ENCODE measurements at places on chromosomes 12 and 14.

DNA sequence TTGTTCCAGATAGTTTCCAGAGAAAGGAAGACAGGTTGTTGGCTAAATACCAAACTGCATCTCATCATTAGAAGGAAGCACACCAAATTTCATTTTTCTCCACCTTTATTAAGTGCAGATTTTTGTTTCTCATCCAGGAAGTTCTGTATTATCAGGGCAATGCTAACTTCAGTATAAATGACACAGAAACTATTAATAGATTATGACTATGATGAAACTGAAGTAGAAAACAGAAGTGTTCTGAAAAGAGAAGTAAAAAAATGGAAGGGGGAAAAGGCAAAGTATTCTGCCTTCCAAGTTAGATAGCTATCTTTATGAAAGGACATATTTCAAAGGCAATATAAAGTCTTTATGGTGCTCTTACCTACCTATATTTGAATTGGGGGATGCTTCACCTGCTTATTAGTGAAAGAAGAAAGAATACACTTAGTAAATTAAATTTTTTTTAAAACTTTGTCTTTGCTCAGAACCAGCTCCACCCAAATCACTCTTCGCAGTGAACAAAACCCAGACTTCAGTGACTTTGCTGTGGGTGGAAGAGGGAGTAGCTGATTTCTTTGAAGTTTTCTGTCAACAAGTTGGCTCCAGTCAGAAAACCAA, 223.9 kb downstream of the PTPRO start:
- no peak for DNase-seq

- no peak for DNase-seq
These were observed 19.0 kb upstream of the ANKRD9 start for GRCh38 chr14:102528431-102529170.

- DNase-seq, result no peak
These were observed 249.2 kb downstream of the NELL2 start for GRCh38 chr12:44626883-44627282.

DNA sequence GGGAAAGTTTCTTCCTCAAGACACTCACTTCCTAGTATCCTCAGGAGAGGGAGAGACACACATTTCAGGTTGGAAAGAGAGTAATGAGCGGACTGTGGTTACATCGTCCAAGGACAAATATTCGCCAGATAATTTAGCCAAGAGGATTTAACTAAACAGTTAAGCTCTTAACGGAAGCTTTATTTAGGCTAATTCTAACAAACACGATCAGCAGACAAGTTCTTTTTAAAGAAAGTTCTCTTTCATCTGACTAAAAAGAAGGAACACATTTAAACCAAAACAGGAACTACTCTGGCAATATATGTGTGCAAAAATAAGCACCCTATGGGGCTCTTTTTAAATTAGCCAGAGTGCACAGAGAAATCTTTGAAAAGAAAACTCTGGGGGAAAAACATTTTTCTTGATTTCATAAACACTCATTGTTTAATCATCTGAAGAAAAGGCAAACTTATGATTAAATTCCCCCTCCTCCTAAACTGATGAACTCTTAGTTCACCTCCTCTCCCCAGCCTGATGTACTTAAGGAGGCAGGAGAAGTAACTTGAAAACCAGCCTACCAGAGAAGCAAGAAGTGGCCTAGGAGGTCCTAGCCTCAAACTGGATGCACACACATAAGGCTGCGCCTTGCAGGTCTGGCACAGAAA, 13.3 kb upstream of the BTG1 start:
- no peak for DNase-seq

DNA sequence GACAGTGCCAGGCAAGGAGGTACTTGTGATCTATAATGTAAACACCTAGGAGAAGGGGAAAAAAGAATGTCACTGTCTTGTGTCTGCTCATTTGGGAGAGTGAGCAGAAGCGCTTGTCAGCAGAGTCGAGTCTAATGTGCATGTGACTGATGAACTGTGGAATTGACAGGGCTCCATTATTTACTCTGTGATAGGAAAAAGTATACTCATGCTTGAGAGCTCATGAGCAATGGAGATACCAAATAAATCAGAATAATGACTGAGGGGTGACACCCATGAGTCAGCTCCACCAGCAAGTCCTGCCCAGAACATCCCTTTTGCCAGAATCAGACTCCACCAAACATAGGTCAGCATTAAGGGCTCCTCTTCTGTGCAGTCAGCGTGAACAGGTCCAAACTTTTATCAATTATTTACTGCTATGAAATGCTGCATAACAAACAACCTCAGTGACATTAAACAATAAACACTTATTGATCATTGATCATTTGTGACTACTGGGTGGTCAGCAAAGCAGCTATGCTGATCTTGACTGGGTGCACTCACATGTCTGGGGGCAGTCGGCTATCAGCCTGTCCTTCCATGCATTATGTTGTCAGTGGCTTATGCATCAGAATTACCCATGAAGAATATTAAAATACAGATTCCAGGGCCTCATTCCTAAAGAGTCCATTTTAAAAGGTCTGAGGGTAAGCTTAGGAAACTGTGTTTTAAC, 29.2 kb upstream of the WSCD2 start:
- no peak for DNase-seq

DNA sequence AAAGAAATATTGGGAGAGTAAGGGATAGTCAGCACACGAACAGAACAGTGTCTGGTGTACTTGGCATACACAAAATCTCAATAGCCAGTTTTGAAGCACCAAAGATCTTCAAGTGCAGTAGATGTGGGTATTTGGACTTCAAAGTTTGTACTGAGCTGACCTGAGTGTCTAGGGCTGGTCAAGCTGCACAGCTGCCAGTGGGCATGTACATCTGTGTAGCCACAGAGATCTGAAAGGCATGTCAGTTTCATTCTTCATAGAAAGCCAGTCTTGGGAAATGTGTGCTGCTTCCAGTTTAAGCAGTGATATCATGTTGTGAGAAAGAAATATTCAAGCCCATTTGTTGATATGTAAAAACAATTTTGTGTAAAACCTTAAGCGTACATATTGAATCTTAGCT, 279.0 kb upstream of the SYT10 start:
- no peak for DNase-seq

- DNase-seq, result no peak
These were observed 25.0 kb downstream of the LARP4 start for GRCh38 chr12:50425589-50426258.

DNA sequence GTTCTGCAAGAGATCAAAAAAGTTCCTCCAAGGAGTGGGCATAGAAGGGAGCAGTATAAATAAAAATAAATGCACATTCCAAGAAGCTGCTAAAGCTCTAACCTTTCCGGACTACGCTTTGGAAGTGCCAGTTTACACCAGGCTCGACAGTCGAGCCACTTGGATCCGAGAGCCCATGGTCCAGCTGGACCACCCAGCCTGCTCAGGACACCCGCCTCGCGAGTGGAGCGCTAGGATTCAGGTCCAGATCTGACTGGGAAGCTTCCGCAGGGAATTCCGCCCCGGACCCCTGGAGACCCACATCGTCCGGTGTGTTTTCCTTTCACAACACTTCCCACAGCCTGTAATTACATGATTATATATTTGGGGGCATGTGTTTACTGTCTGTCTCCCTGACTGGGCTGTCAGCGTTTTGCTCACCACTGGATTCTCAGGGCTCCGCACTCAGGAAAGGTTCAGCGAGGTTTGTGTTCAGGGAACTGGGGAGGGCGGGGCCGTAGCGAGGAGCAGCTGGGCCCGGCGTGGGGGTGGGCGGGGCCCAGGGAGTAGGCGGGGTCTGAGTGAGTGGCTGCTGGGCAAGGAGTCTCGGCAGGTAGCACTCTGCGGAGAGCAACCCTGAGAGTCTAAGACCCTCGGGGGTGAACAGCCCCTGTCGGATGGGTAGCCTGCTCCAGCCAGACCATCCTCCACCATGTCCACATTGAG, 52.3 kb upstream of the TMEM263 start:
- peak; percentile 64 for DNase-seq

DNA sequence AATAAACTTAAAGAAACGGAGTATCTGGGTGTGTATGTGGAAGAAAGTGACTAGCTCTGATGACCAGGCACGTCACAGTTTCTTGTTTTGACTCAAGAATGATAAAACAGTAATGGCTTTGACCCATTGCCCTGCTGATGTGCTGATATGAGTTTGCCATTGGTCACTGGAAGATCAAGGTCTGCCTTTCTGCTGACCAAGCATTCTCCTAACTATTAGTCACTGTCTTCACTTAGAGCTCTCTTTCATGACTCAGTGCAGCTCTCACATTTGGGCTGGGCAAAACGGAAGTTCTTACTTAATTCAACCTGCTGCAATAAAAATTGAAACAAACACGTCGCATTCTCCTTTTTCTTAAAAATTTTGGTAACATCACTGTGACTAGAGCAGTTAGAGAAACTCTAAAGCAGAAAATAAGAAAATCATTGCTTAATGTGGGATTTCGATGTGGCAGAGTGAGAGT, 366.7 kb downstream of the BTG1 start:
- DNase-seq, result peak; percentile 48

DNA sequence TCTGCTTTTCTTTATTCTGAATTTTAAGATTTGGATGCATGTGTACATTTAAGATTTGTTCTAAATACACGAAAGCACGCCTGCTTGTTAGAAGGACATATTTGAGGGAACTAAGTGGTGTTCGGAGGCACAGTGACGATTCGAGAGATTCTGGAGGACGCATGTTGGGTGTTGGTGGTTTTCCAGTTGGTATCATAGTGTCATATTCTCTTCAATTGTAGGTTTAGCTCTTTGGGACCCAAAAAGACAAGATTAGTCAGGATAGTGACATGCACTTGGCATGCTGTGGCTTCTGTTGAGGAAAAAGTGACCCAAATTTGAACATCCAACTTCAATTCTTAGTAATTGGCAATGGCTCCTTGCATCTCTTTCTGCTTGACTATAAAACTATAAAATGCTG, 30.1 kb downstream of the PRKCH start:
- DNase-seq, result no peak

DNA sequence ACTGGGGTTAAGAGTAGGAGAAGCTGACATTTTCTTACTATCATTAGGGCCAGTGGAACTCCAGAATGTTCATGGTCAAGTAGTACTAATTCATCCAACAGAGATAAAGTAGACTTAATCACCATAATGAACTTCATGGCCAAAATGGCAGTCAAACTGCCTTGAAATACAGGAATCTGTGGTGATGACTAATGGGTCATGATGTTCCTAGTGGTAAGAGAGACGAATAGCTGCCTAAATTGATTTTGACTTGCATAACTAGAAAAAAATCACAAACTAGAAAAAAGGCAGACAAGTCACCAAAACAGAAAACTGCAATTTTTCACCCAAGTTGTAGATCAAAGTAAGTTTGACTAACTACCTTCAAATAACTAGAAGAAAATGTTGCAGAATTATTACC, 138.5 kb downstream of the MGAT4C start:
- DNase-seq, result no peak

Data from stimulated activated naive CD4-positive, alpha-beta T cell treated with Interleukin-2 at 50 U/mL for 16 hours (primary cell).